Testis (tissue), 5 donors: ENCODE measurements at places on chromosomes 7 and 10.

DNA sequence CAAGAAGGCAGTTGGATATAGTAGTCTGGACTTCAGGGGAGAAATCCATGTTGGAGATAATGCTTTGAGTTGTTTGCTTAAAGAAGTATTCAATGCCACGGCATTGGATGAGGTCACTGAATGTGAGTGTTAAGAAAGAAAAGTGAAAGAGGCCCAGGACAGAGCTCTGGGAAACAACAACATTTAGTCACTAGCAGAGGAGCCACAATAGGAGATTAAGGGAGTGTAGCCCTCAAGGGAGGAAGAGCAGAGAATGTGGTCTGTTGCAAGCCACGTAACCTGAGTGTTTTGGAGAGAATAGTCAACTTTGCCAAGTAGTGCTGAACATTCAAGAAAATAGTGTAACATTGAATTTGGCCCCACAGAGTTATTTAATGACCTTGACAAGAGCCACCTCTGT is 114.7 kb downstream of the MYO3A start:
- no peak for DNase-seq

DNA sequence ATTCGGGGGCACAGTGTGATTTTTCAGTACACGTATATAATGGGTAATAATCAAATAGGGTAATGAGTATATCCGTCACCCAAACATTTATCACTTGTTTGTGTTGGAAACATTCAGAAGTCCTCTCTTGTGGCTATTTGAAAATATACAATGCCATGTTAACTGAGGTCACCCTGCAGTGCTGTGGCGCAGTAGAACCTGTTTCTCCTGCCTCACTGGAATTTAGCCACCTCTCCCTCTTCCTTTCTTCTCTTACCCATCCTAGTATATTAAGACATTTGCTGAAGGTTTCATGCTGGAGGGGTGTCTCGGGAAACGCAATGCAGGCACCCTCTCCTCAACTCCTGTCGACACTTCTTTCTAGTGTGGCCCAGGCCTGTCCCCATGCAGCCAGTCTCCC is 425.3 kb upstream of the MKI67 start:
- no peak for DNase-seq

DNA sequence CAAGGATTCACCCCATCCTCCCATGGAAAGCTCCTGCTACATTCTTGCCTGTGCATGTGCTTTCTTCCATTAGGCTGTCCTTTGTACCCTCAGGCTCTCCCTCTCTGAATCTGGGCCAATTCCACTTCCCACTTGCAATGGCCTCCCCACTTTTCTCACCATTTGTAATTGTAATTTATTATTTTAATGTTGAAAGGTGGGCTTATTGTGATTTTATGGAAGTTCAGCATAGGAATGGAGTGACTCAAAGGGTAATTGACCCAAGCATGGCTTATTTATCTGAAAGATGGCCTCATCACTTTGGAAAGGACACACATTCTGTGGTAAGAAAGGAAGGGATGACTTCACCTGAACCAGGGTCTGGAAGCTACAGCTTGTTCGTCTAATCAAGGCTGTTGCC is 46.9 kb upstream of the ORC5 start:
- DNase-seq, result no peak

DNA sequence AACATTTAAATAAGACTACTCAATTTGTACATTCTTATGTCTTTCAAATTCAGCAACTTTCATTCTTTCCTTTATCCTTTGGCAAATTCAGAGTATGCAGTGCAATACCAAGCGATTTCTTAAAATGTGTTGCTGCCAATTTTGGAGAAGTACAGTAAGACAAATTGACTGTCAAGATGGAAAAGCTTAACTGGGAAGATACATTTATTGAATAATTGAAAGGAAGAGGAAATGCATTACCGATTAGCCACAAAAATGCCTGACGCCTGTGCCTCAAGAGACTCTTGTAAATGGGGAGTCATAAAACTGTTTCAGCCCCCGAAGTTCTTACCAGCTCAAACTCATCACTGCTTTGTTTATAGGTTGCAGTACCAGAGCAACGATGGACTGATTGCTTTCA is 373.3 kb upstream of the GALNT17 start:
- no peak for DNase-seq

DNA sequence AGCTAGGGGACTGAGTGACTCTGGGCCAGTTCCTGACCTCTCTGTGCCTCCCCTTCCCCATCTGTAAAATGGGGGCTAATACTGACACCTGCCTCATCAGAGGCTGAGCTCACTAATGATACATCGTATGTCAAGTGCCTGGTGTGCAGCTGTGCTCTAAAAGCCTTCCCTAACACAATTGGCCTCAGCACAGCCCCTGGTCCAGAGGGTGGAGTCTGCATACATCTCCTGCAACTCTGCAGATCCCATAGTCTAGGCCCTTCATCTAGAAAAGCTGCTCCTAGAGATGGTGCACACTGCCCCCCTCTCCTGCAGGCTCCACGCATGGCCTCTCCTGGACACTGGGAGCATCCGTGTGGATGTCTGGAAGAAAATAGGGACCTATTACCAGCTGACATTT is 255.0 kb downstream of the RPS24 start:
- DNase-seq, result no peak

- DNase-seq, result no peak
These were observed 2.9 kb downstream of the MYH16 start for GRCh38 chr7:99275496-99275895.

- no peak for DNase-seq
These were observed 286.4 kb upstream of the HGF start for GRCh38 chr7:82056282-82056681.

- DNase-seq, result no peak
These were observed 245.8 kb downstream of the CDK14 start for GRCh38 chr7:90841759-90842429.

DNA sequence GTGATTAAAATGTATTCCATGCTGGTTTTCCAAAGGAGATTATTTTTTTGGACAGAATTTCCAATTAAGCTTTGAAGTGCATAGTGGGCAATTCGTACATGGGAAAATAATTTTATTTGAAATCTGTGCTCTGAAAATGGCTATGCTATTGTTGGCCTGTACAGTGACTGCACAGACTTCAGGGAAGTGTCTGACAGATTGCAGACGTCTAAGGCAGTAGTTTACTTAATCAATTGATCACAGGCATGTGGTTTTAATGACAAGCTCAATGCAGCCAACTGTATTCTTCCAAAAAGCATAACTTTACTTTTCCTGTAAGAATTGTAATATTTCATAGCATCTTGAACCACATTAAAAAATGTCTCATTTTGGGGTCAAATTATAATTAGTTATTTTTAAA is 102.0 kb downstream of the SEMA3C start:
- DNase-seq, result no peak

DNA sequence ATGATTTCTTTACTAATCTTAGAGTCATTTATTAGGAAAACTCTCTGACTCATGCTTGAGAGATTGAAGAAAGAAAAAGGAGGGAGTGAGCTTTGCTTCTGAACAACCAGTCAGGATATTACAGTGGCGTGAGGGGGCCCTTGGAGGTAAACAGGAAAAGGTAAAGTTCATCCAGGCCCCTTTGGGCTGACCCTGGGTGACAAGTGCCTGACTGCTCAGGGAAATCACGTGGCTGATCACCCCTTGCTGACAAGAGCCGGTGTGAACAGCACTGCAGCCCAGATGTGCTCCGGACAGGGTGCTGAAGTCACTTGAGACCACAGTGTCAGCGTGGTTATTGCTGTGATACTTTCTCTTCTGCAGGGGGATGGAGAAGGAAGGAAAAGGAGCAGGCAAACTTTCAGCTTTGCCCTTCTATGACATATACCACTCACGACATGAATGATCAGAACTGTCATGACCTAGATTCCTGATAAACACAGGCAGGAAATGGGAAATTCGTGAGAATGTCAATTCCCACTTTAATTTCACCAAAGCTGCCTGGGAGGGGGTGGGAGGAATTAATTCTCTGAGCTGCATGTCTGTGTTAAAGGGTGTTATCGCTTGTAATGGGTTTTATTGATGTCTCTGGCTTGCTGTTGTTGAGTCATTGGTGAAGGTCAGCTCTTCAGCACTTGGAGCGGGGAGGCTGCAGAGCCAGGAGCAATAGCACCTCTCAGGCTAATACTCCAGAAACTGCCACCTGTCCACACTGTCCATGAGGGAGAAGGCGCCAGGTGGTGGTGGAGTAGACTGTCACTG is 139.8 kb upstream of the AOAH start:
- no peak for DNase-seq

- no peak for DNase-seq
These were observed 120.5 kb downstream of the CCNY start for GRCh38 chr10:35456784-35457183.

DNA sequence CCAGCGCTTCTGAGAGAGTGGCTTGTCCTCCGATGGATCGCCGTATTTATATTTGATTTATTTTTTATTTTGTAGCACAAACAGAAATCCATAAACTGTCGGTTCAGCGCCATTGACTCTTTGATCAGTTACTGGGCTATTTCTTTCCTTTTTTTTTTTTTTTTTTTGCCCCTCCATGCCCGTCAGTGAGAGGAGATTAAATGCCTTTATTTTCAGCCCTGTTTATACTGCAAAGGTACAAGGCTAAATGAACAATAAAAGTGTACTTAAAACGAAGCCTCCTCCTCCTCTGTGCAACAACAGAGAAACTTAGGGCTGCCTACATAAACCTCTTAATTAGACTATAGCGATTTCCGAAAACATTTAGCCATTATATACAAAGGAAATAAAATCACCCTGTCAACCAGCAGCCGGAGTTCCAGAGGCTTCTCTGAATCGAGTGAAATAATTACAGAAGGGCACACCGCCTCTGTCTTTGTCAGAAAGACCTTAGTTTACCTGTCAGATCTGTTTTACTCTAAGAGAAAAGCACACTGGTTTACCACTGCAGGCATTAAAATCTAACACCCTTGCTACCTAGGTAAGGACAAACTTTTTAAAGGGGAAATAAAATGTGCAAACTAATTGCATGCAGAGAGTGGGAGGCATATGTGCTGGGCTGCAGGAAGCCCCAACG is 3.5 kb downstream of the EBF3 start:
- no peak for DNase-seq

DNA sequence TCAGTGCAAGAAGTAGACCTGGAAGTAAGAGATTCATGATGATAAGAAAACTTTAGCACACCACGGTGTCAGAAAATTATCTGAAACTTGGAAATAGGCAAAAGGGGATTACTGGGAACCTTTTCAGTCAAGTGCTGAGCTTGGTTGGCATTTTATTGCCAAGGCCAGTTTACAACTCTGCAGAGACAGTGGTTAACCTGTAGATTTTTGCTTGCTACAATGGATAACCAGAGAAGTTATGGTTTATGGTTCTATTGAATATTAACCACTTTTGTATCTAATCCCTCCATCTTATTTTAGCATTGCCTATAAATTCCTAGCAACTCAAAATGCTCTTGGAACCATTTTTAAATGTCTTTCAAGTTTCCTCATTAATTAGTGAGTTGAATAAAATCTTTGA is 13.3 kb upstream of the GRM8 start:
- DNase-seq, result no peak
